ENCODE measurements at places on chromosomes 16 and 17. TPM values are rescaled to one million over a fixed set of nuclear protein-coding genes. Genes with fewer than 3 reads are reported as not detected.

DNA sequence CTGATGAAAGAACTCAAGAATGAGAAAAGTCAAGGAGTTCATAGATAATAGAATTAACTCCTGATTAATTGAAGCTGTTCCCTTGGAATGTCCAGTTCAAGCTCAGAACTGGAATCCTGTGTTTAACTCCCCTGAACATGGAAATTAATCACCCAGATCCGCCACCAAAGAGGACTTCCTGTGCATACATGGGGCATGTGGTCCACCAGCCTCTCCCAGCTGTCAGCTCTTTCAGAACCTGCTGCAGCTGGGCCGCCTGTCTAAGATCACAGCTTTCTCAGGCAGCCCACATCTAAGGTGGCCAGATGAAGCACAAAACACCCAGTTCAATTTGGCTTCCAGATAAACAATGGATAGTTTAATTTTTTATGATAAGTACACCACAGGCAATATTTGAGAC lies 203.7 kb upstream of the COX10 start:
- H3K36me3 ChIP-seq = peaks cover 8% of the 10 kb centered on the region
- H3K27ac ChIP-seq = no peak overlapping the region
- H3K4me3 ChIP-seq = no peak overlapping the region
- peaks cover 3% of the 10 kb centered on the region for H3K27me3 ChIP-seq

GRCh38 chr17:77720946-77721845 lies 237.3 kb upstream of the TNRC6C start:
- H3K27me3 ChIP-seq = peaks cover 13% of the 10 kb centered on the region
- no peak for DNase-seq
- peaks cover 7% of the 10 kb centered on the region for H3K4me1 ChIP-seq

GRCh38 chr17:48840441-48840840 lies 9.6 kb downstream of the CALCOCO2 start:
- H3K4me3 ChIP-seq = no peak overlapping the region
- DNase-seq = no peak
- H3K36me3 ChIP-seq = peaks cover 8% of the 10 kb centered on the region
- H3K27me3 ChIP-seq = no peaks in the 10 kb centered on the region

- H3K27me3 ChIP-seq = no peaks in the 10 kb centered on the region
- DNase-seq = no peak
- H3K27ac ChIP-seq = peak overlapping the region; percentile 94
- H3K4me3 ChIP-seq = peak overlapping the region; percentile 94
- peaks cover 26% of the 10 kb centered on the region for H3K4me1 ChIP-seq
Measured at GRCh38 chr16:68263559-68264127, 683 bp upstream of the SLC7A6 start.

CDK5R1 gene
- total RNA-seq = 6.9 TPM

GRCh38 chr17:81120149-81120484 lies 45.2 kb upstream of the PVALEF start:
- H3K4me1 ChIP-seq = peaks cover 9% of the 10 kb centered on the region
- no peaks in the 10 kb centered on the region for H3K27me3 ChIP-seq
- no peaks in the 10 kb centered on the region for H3K36me3 ChIP-seq

PIRT gene
- 0.38 TPM for total RNA-seq

DNA sequence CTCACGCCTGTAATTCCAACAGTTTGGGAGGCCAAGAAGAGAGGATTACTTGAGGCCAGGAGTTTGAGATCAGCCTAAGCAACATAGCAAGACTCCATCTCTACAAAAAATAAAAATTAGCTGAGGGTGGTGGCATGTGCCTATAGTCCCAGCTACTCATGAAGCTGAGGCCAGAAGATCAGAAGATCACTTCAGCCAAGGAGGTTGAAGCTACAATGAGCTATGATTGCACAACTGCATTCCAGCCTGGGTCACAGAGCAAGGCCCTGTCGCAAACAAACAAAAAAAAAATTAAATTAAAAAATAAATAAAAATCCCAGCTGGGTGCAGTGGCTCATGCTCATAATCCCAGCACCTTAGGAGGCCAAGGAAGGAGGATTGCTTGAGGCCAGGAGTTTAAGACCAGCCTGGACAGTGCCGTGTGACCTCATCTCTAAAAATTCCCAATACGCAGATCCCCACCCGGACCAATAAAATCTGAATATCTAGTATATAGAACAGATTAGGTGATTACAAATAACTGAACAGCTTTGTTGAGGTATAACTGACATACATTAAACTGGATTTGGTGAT lies 18.2 kb upstream of the ATF7IP2 start:
- H3K27me3 ChIP-seq = no peaks in the 10 kb centered on the region
- H3K4me3 ChIP-seq = no peak overlapping the region
- no peak overlapping the region for H3K27ac ChIP-seq
- DNase-seq = no peak
- H3K36me3 ChIP-seq = no peaks in the 10 kb centered on the region
- peaks cover 10% of the 10 kb centered on the region for H3K4me1 ChIP-seq

LIG3 gene
- 73.0 TPM for total RNA-seq

GRCh38 chr17:75454193-75454592 lies 2.2 kb upstream of the TMEM94 start:
- peak overlapping the region; percentile 21 for H3K27ac ChIP-seq
- no peaks in the 10 kb centered on the region for H3K27me3 ChIP-seq
- peak overlapping the region; percentile 44 for H3K4me3 ChIP-seq
- no peak for DNase-seq
- peaks cover 24% of the 10 kb centered on the region for H3K4me1 ChIP-seq

GRCh38 chr16:9256196-9256595 lies 164.8 kb downstream of the HAPSTR1 start:
- H3K36me3 ChIP-seq = no peaks in the 10 kb centered on the region
- peaks cover 24% of the 10 kb centered on the region for H3K27me3 ChIP-seq
- H3K27ac ChIP-seq = no peak overlapping the region
- DNase-seq = no peak
- H3K4me1 ChIP-seq = peaks cover 10% of the 10 kb centered on the region
- no peak overlapping the region for H3K4me3 ChIP-seq

GRCh38 chr16:58493756-58494431 lies 6.0 kb upstream of the NDRG4 start:
- peaks cover 4% of the 10 kb centered on the region for H3K27me3 ChIP-seq
- H3K27ac ChIP-seq = no peak overlapping the region
- peaks cover 22% of the 10 kb centered on the region for H3K4me1 ChIP-seq
- H3K4me3 ChIP-seq = no peak overlapping the region

DNA sequence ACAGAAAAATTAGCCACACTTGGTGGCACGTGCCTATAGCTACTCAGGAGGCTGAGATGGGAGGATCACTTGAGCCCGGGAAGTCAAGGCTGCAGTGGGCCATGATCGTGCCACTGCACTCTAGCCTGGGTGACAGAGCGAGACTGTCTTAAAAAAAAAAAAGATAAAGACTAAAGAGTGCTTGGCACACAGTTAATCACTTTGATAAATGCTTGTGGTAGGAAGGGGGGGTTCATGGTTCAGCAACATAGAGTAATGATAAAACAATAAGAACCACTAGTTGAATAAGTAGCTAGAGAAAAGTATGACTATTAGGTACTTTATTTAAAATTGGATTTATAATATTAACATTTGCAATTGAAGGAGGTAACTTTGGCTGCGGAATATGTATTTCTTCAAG lies 43.3 kb downstream of the USP32 start:
- H3K27me3 ChIP-seq = no peaks in the 10 kb centered on the region
- H3K4me3 ChIP-seq = no peak overlapping the region
- no peak for DNase-seq
- H3K4me1 ChIP-seq = peaks cover 16% of the 10 kb centered on the region
- peaks cover 4% of the 10 kb centered on the region for H3K36me3 ChIP-seq
- H3K27ac ChIP-seq = no peak overlapping the region

TAC4 gene
- not detected for total RNA-seq

GRCh38 chr17:57295526-57296023 lies 39.3 kb downstream of the MSI2 start:
- no peak for DNase-seq
- H3K4me3 ChIP-seq = peak overlapping the region; percentile 5
- peaks cover 53% of the 10 kb centered on the region for H3K36me3 ChIP-seq
- H3K27me3 ChIP-seq = no peaks in the 10 kb centered on the region
- peak overlapping the region; percentile 57 for H3K27ac ChIP-seq

B3GNT9 gene
- total RNA-seq = 9.7 TPM

Data from type B pancreatic cell (in vitro differentiated cells).